ENCODE measurements at places on chromosomes 4 and X.

- DNase-seq: no peak
These were observed 667.5 kb downstream of the RAPGEF2 start for GRCh38 chr4:159770401-159770800.

DNA sequence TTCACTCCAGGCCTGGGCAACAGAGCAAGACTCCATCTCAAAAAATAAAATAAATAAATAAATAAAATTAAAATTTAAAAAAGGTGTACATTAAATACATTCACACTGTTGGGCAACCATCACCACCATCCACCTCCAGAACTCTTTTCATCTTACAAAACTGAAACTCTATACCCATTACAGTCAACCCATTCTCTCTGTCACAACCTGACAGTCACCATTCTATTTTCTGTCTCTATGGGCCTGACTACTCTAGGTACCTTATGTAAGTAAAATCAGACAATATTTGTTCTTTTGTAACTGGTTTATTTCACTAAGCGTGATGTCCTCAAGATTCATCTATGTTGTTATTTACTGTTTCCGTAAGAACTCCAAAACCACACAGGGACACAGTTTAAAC is 59.6 kb downstream of the FRYL start:
- DNase-seq: no peak

GRCh38 chr4:47819178-47819577 is 18.7 kb downstream of the CORIN start:
- DNase-seq: no peak

GRCh38 chrX:23292354-23292987 is 42.2 kb upstream of the PTCHD1 start:
- no peak for DNase-seq

GRCh38 chrX:74372272-74372671 is 49.0 kb upstream of the SLC16A2 start:
- no peak for DNase-seq
